ENCODE measurements at places on chromosomes 3 and 15.

- no peak for DNase-seq
Observed at GRCh38 chr3:114899186-114899931, 247.7 kb downstream of the ZBTB20 start.

- peak; percentile 29 for DNase-seq
Observed at GRCh38 chr15:31080591-31081014, 20.9 kb downstream of the TRPM1 start.

GRCh38 chr3:102661707-102662497 is 227.1 kb downstream of the ZPLD1 start:
- DNase-seq, result no peak

DNA sequence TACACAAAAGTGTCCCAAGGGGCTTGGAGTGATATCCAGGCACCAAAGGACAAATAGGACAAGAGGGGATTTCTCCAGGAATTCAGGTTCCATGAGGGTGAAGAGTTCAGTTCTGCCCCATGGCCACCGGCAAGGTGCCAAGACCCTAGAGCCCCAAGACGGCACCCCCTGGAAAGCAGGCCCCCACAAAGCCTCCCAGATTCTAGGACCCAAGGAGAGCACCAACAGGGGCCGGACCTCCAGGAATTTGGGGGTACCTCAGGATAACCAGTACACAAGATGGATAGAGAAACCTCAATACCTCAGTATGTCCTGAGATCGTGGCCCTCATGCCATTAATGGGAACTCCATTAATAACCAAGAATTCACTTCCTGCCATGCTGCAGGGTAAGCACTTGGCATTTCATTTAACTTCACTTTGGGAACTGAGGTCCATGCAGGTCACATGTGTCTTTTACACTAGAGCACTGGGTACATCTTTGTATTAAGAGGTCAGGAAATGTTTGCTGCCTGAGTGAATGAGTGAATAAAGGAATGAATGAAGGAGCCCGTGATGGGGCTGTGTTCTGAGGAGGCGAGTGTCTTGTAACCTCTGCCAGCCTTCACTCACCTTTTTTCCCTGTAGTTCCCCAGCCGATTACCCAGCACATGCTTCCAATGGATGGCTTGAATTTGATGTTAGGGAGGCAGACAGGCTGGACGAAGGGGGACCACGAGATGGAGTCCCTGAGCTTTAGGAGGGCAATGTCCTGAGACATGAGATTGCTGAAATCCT is 15.5 kb upstream of the PRSS50 start:
- DNase-seq, result no peak

- DNase-seq, result no peak
Observed at GRCh38 chr3:128569756-128570155, 76.8 kb upstream of the GATA2 start.

GRCh38 chr15:40594429-40594836 is 384 bp downstream of the KNL1 start:
- DNase-seq, result no peak

Data from activated CD4-positive, alpha-beta T cell treated with anti-CD3 and anti-CD28 coated beads, Interleukin-2, Interleukin-6, amounts not matched to agents 100 ng/mL and 50 ng/mL, durations not matched to agents 16 hours and 8 hours (primary cell).